DMS79 treated with DMSO at 0.1 percent for 48 hours (cell line): ENCODE measurements at places on chromosomes 11 and 22.
A peak's percentile ranks its signal among the peaks of the same experiment; 100 is the strongest.

GRCh38 chr11:35218956-35219355 is 80.0 kb downstream of the CD44 start:
- DNase-seq, result no peak

- DNase-seq, result no peak
Observed at GRCh38 chr11:72950685-72951084, 136.5 kb downstream of the ATG16L2 start.

- no peak for DNase-seq
Observed at GRCh38 chr11:32225571-32226285, 134.9 kb downstream of the RCN1 start.

GRCh38 chr11:106276126-106276525 is 198.7 kb downstream of the AASDHPPT start:
- DNase-seq, result no peak

- no peak for DNase-seq
Observed at GRCh38 chr11:58289266-58289665, 21.2 kb upstream of the OR10W1 start.

- DNase-seq, result peak; percentile 45
Observed at GRCh38 chr22:23178512-23179254, 1.6 kb upstream of the BCR start.

GRCh38 chr11:107666911-107667613 is 44.8 kb downstream of the SLN start:
- DNase-seq, result no peak

DNA sequence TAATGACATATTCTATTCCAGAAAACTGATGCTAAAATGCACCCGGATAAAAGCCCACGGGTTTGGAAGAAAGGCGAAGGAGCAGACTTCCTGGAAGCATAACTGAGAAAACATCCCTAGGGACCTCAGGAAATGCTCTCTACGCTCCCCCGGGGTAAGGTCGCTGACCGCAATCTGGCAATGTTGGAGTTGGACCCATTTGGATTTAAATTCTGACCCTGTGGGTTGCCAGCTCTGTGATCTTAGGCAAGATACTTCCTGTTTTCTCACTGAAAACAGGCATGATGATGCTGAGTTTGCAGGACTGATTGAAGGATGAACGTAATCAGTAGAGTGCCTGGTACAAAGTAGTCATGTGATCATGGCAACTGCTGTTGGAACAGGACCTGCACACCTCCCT is 1054.0 kb downstream of the NTM start:
- no peak for DNase-seq

DNA sequence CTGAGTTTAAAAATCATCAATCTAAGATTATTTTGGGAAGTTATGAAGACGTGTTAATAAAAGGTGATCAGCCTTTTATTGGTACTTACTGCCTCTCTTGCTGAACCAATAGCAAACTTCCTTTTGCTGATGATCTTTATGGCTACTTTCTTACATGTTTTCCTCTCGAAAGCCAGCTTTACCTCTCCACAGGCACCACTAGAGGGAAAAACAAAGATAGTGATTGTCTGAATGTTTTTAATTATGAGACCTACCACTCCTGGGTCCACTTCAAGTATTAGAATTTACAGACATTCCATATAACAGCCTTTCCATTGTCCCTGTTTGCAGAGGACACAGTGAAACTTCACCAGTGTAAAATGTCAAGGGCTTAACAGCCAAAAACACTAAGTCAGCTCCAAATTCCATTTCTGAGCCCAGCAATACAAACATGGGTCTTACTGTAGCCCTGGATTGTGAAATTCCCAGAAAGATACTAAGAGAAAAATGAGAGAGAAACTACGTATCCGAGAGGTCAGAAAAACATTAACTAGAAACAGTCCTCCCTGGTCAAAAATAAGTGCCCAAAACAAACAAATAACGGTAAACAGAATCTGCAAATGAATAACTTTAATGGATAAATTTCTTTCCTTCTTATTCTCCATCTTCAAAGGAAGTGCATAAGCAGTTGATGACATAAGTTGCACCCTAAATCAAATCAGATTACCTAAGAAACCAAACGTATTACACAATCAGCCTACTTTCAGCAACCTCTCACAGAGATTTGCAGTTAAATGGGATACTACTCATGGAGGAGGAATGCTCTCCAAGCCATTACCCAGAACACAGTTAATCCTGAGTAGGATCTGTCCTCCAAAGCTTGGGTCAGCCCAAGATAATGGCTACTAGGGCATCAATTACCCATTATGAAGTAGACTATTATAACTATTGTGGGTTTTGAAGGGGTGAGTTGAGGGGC is 29.5 kb downstream of the CHEK2 start:
- no peak for DNase-seq

DNA sequence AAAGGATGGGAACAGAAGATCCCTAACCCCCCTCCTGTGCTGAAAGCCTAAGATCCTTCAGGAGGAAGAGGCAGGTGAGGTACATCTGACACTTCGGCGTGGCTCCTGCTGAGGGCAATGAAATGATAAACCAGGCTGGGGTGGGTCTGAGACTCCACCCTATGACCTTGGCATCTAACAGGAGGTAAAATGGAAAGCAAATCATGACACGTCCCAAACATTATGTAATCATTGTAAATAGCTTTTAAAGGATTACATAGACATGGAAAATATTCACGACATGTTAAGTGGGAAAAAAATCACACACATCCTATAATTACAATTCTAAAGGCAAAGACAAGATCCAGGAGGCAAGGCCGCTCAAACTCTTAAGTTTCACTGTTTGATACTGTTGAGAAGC is 70.5 kb downstream of the LINC01488 start:
- DNase-seq, result no peak

DNA sequence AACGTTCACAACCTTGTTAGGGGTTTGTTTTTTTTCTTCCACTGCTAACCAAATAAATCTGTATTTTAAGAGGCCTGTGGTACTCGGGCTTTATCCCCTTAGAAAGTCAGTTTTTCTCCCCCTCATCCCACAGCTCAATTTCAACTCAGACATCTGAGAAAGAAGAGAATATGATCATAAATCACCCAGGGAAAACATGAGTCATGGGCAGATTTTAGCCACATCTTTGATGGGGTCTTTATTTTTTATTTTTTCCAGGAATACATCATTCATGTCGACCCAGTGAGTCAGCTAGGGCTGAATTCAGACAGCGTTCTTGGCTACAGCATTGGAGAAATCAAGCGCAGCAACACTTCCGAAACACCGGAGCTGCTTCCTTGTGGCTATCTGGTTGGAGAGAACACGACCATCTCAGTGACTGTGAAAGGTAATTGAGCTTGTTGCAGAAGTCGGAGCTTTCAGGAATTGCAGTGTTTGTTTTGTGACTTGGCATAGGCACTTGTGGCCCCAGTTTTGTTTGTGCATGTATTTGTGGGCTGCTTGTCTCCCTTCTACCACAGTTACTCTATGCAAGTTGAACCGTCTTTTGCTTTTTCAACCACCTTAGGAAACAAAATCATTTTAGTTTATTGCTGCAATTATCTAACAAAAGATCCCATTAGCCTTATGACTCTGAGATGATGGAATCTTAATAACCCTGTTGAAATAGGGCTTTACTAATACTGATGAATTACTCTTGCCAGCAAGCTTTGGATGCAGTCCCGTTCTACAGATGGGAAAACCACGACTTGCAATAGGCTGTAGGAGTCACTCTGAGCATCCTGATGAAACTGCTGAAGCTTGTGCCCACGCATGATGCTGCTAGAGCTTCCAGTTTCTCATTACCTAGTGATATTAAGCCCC is 62.7 kb downstream of the DBX1 start:
- DNase-seq, result peak; percentile 93

GRCh38 chr11:35237860-35238715 is 99.1 kb downstream of the CD44 start:
- peak; percentile 60 for DNase-seq

- no peak for DNase-seq
Observed at GRCh38 chr11:103257360-103257759, 148.1 kb downstream of the DYNC2H1 start.

DNA sequence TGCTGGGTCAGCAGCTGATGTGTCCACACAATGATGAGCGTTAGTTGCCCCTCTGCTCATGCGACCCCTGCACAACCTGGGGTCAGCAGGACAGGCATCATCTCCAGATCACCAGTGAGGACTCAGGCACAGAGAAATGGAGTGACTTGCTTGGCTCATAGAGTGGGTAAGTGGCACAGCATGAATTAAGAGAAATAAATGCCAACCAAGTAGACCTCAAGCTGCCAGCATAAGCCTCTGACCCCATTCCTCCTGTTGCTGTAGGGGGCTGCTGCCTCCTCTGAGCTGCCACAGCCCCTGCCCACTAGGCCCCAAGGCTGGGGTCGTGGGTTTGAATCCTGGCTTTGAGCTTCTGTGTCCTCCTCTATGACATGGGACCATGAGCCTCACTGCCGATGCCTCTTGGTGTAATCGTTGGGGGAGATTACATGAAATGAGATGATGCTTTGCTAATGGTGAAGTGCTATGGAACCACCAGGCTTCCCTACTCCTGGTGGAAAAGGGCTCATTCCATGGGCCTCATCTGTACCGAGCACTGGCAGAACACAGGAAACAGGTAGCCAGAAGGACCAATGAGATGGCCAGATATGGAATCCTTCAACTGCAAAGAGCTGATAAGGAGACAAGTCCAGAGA is 33.6 kb downstream of the LRRC32 start:
- no peak for DNase-seq

DNA sequence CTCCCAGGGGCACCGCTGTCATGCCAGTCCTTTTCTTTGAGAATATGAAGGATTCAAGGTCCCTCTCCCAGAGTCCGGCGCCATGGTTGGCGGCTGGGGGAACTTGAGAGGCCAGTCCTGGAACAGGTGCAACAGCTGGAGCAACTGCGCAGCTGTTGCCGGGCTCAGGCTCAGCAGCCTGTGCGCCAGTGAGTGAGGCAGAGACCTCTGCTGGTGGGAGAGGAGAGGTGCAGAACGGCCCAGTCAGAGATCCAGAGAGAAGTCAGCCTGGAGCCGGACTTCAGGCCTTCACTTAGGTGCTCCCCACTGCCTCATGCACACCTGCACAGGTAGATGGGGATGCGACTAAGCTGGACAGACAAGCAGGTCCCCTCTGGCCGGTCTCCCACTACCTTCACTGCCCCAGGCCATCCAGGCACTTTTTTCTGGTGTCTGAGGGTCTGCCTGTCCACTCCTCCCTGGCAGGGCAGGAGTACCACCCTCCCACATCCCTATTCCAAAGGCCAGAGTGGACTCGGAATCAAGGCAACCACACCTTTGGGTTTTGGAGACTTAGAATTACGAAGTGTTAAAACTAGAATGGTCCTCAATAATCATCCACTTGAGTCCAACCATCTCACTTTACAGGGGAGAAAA is 4.6 kb downstream of the CHRDL2 start:
- DNase-seq, result peak; percentile 86
